ENCODE measurements at places on chromosomes 4 and X.

DNA sequence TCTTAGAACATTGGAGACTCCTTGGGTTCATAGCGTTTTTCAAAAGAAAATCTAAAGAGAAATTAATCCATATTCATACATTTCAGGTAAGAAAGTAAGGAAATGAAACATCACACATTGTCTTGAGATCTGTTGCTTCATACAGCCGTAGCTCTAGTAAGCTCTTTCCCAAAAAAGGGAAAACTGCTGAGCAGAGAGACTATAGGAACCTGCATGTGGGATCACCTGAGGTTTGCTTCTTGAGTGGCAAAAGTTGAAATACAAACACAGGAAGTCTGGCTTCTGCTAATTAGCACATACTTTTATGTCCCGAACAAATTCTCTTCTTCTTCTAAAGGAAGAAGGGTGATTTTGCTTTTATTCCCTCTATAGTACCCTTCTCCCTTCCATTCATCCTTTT is 57.7 kb downstream of the MRPL1 start:
- no peak for DNase-seq

DNA sequence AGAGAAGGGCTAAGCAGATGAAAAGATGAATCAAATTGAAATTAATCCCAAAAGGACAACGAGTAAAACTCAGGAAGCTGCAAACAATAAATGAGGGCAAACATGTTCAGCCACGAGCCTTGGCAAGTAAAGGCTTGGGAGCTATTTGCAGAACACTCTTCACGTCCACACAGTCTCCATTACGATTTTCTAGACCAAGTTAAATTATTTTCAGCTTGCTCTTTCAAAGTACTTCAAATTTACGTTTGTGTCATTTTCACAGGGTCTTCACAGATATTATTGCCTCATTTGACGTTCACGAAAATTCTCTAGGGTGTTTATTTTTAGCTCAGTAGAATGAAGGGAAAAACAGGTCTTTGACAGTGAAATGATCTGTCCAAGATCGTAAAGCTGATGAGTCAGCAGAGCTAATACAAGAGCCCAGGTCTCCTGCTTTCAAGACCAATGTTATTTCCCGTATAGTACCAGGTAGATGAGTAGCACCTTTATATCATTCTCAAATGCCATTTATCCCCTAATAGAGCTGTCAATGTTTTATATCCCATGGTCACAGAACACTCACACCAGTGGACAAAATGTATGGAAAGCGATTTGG is 20.9 kb downstream of the KLB start:
- DNase-seq, result no peak

GRCh38 chrX:71955530-71956120 is 45.0 kb downstream of the NHSL2 start:
- no peak for DNase-seq

GRCh38 chr4:25938366-25938765 is 24.3 kb downstream of the SMIM20 start:
- DNase-seq, result no peak

DNA sequence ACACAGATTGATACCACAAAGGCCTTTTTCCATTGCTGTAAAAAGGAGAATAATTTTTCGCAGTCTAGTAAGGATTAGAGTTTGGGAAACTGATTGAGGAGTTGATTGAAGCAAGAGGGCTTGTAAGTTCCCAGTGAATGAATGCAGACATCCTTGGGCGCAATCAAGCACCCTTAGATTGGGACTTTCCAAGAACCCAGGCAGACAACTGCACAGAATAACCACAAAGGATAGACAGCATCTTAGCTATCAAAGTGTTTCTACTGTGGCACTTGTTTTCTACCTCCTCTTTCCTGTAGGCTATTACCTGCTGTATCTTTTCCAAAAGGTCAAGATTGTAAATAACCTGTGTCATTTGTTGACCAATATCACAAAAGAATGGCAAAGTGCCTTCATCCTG is 2.6 kb downstream of the COX18 start:
- DNase-seq, result no peak
